Right atrium auricular region (tissue), 2 donors: ENCODE measurements at places on chromosomes 1 and 21. TPM values are rescaled to one million over a fixed set of nuclear protein-coding genes. Genes with fewer than 3 reads are reported as not detected.

The ARMH1 gene
- total RNA-seq = 0.19 TPM

The TTC22 gene
- total RNA-seq = 0.70 TPM

The SLC35F3 gene
- total RNA-seq = not detected

The ZBTB37 gene
- total RNA-seq = 8.8 TPM

The OLFML2B gene
- total RNA-seq = 9.2 TPM
